ENCODE measurements at places on chromosomes 16 and 17.

- DNase-seq, result no peak
Measured at GRCh38 chr16:546909-547770, 13.1 kb upstream of the PRR35 start.

- DNase-seq, result no peak
Measured at GRCh38 chr17:67136191-67137025, 92.1 kb downstream of the CACNG1 start.

DNA sequence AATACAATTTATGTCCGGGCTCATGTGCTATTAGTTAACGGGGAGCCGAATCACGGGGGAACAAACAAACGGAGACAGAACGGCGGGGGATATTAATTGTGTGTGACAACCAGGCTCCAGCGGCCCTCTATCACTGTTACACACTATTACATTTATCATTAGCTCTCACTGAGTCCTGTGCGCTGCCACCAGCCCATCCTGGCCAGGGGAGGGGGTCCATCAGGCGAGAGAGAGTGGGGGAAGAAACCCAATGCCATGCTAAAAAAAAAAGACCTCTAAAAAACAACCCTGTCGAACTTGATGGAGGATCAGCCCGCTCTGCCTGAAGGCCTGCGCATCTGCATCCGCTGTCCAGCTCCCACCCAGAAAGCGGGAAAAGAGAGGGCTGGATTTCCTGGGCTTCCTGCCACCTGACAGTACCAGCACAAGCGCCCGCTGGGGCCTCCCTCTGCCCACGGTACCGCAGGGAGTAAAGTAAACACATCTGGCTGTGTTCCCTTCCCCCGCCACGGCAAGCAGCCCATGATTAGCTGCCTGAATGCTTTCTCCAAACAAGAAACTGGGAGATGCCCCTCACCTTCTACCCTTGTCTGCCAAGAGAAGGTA lies 41.7 kb downstream of the PIPOX start:
- DNase-seq, result no peak

DNA sequence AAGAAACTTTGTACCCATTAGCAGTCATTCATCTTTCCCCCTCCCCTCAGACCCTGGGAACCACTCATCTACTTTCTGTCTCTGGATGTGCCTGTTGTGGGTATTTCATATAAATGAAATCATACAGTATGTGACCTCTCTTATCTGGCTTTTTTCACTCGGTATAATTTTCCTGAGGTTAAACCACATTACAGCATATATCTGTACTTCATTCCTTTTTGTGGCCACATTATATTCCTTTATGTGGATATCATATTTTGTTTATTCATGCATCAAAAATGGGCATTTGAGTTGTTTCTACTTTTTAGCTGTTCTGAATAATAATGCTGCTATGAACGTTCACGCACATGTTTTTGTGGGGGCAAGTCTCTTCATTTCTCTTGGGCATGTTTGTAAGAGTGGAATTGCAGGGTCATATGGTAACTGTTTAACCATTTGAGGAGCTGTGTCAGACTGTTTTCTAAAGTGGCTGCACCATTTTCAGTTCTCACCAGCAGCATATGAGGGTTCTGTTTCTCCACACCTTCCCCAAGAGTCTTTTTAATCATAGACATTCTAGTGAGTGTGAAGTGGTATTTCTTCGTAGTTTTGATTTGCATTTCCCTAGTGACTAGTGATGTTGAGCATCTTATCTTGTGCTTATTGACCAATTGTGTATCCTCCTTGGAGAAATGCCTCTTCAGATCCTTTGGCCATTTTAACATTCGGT lies 3.8 kb downstream of the SNX29 start:
- no peak for DNase-seq
